ENCODE measurements at places on chromosomes 11 and 22.

DNA sequence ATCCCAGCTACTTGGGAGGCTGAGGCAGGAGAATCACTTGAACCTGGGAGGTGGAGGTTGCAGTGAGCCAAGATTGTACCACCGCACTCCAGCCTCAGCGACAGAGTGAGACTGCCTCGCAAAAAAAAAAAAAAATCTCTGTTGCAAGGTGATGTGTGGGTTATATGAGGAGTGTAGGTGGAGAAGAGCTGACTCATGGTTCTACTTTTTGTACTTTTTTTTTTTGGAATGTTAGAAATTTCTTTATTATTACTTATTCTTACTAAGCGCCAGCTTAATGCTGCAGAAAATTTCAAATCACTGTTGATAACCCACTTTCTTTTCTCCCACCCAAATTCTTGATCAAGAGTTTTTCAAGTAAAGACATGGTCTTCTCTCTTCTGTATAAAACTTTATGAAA lies 29.6 kb upstream of the DNAJB13 start:
- DNase-seq = no peak

- DNase-seq = no peak
Measured at GRCh38 chr22:23782252-23782651, 4.5 kb upstream of the SMARCB1 start.

DNA sequence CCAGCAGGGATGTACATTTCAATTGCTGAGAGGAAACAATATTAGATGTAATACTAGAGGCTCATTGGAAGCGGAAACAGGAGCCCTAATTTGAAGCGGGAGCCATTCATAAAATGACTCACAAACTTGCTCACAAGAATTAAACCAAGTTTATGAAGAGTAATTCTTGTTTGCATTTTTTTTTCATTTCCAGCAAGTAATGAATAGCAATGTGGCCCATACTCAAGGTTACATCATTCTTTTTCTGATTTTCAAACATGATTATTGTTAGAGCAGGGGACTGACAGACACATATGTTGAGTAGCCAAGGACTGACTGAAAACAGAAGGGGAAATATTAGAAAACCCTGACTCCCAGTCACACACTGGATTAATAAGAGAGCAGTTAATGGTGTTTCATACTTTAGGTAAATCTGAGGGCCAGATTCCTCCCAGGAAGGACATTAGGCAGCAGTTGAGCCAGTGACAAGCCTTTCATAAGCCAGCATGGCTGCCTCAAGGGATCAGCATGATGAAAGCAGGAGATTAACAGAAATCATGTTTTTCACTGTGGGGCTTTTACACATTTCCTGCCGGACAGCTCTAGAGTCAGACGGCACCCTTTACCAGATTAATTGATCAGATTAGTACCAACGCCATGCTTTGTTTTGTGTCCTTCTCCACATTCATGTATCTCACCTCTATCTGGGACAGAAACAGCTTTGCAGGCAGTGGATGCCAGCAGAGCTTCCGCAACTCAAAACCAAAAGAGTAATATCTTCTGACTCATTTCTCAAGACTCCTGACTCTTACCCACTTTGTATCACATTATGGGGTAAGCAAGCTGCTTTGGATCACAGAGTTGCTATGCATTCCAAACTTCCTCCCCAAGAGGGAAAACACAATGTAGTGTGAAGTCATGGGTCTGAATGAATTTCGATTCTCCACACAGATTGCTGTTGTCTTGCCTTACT lies 831.6 kb downstream of the KCNA4 start:
- no peak for DNase-seq

- peak; percentile 43 for DNase-seq
Measured at GRCh38 chr22:36166518-36167220, 6.1 kb upstream of the APOL3 start.

DNA sequence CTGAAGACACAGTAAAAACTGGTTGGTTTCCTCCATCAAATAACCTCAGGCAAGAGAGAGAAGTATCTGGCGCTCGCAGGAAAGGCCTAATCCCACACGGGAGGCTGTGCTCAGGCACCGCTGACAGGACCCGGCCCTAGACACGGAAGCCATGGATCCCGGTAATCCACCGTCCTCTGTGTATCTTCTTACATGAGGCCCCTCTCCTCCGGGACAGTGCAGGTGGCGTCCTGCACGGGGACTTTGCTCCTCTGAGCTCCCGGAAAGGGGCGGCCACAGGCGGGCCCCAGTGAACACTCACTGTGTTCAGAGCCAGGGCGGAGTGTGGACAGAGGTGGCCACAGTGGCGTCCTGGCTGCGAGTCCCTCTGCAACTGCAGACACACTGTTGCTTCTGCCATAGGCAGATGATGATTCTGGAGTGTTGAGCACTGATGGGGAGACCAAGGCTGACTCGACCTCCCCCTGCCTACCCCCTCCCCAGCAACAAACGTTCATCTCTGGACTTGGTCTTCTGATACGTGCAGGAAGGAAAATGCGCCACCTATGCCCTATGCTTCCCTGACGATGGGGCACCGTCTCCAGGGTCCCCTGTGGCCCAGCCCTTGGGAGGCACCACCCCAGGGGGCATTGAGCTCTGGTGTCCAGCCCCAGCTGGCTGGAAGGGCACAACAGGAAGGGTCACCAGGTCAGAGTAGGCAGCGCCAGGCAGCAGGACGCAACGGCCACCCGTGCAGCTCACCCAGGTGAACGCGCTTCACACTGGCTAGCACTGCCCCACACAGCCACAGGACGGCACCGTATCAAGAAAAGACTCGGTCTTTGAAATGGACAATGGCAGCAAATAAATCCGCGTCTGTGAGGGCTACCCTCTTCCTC lies 95.7 kb downstream of the TRMU start:
- no peak for DNase-seq

- DNase-seq = no peak
Measured at GRCh38 chr11:43899094-43899493, 18.5 kb downstream of the ALKBH3 start.

GRCh38 chr11:114194702-114195101 lies 101.5 kb upstream of the NNMT start:
- DNase-seq = no peak
